ENCODE measurements at places on chromosomes 5 and 9.
A peak's percentile ranks its signal among the peaks of the same experiment; 100 is the strongest.

DNA sequence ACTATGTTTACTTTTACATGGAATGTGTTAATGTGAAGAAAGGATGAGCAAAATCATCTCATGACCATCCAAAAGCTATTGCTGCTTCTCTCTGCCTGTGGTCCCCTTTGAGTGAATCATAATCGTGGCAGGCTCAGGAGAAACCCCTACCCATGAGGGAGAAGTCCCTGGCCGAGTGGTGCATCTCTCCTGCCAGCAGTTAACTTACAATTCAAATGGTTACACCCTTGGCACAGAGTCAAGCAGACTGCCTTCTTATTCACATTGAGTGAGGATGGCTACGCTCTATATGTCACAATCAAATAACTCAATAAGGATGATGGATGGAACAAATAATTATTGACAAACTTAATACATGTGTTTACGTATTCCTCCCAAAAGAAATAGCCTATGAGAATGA lies 179.1 kb downstream of the FGF1 start:
- DNase-seq = no peak

- no peak for DNase-seq
These were observed 80.0 kb upstream of the SAP30L start for GRCh38 chr5:154365823-154366222.

DNA sequence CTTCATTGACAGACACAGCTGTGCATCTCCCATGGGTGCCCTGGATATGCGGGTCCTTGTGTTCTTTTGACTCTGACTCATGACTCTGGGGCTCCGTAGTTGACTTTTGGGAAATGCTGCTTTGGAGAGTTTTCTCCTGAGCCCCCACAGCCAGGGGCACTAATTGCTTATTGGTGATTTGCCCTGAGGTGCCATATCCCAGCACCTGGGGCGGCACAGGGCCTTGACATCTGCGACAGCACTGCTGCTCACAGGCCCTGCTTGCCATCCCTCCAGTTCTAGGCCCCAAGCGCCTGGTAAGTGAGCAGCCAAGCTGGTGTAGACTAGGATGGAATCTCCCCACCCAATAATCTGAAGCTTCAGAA lies 75.1 kb downstream of the AMBP start:
- no peak for DNase-seq

DNA sequence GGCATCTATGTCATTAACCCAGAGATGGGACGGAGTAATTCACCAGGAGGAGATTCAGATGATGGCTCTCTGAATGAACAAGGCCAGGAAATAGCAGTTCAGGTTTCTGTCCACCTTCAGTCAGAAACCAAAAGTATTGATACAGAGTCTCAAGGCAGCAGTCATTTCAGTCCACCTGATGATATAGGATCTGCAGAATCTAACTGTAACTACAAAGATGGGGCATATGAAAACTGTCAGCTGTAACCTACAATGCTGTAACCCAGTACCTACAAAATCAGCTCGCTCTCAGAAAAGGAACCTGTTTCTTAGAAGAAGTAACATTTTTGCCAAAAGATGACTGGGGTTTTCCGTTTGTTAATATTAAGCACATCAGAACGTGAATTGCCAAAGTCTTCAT lies 14.7 kb downstream of the MFAP3 start:
- no peak for DNase-seq

DNA sequence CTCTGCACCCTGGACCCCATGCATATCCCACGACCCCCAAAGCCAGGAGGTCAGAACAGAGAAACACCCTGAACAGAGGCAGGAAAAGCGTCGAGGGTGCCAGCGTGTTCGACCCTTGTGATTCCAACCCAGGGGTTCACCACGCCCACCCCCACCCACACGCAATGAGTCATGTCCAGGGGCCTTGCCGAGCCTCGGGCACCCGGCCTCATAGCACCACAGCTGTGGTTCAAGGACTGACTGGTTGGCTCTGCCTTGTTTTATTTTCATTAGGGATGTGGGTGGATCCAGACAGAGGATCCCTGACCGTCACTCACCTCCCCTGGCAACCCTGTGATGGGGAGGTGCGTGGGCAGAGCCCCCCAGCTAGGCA lies 9.5 kb upstream of the QSOX2 start:
- DNase-seq = no peak

- DNase-seq = no peak
These were observed 209.4 kb upstream of the TLE4 start for GRCh38 chr9:79362100-79363081.

GRCh38 chr9:32879335-32879734 lies 96.0 kb downstream of the TMEM215 start:
- no peak for DNase-seq

DNA sequence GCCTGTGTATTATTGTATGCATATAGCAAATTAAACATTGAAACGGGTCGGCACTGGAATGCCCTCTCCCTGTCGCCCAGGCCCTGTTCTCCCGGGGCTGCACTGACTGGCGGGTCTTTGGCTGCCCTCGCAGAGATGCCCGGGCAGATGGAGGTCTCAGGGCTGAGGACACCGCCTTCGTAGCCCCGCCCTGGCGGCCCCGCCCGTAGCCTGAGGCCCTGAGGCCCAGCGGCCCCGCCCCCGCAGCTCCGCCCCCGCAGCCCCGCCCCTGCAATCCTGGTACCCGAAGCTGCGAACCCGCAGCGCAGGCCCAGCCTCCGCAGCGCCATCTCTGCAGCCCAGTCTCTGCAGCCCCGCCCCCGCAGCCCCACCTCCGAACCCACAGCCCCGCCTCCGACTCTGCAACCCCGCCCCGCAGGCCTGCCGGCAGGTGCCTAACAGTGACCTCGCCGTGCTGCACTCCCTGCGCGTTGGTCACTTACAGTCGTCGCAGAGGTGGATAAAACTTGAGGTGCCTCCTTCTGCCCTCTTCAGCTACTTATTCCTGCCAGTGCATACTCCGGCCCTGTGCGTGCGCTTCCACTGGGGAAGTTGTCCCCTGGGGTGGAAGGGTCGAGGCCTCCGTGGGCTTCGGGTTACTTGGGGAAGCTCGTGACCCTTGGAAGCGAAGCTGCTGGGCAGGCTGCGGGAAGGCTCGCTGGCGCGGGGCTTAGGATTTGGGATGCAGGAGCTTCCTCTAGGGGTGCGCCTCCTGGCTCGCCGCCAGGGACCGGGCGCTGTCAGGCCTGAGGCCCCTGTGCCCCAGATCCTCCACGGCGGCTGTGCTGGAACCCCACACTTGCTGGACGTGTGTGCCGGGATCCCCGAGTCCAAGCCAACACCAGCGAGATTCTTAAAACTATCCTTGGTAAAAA lies 72.3 kb downstream of the ICE1 start:
- peak; percentile 88 for DNase-seq

GRCh38 chr5:147225938-147226337 lies 8.9 kb upstream of the STK32A start:
- DNase-seq = no peak

GRCh38 chr5:90866333-90866732 lies 307.7 kb downstream of the ADGRV1 start:
- no peak for DNase-seq

- no peak for DNase-seq
These were observed 3.5 kb upstream of the SMC2 start for GRCh38 chr9:104090578-104090977.

- no peak for DNase-seq
These were observed 103.3 kb upstream of the WWC1 start for GRCh38 chr5:168188182-168188581.

- no peak for DNase-seq
These were observed 225.3 kb downstream of the NR2F1-AS1 start for GRCh38 chr5:93355691-93356090.

DNA sequence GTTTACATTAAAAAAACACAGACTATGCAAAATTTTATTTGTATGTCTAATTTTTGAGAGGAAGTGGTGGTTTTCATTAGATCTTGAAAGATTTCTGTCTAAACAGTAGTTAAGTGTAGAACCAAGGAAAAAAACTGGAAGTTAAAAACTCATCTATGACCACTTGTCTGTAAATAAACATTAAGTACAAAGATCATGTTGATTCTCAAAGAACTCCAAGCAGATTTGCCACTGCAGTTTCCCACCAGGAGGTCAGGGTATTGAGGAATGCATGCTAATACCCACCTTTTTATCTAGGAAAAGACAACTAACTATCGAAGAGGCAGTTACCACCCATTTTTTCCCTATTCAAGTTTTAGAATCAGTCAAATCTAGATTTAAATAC lies 1.9 kb downstream of the STOM start:
- no peak for DNase-seq

DNA sequence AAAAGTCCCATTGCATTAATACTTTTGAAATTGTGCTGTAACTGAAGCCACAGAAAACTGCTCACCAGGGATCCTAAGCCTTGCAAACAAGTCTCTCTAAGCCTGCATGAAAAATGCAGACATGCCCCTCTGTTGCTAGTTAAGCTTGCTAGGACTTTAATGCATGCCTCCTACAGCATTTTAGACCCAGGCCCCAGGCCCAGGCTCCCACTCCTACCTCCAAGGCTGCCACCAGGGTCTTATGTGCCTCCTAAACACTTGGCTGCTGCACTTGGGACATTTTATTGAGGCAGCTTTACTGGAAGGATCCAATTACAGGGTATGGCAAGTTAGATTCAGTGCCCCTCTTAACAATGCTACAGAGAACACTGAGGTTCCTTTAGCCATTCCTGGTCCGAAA lies 467.3 kb upstream of the CLINT1 start:
- no peak for DNase-seq

GRCh38 chr9:95030920-95031642 lies 286.4 kb downstream of the FANCC start:
- DNase-seq = no peak

All from CD4-positive, alpha-beta T cell treated with Interleukin-15 for 1 hour (primary cell).